ELR (cell line): ENCODE measurements at places on chromosomes 6 and 20.

GRCh38 chr20:8039042-8039441 is 19.5 kb upstream of the TMX4 start:
- DNase-seq, result no peak

DNA sequence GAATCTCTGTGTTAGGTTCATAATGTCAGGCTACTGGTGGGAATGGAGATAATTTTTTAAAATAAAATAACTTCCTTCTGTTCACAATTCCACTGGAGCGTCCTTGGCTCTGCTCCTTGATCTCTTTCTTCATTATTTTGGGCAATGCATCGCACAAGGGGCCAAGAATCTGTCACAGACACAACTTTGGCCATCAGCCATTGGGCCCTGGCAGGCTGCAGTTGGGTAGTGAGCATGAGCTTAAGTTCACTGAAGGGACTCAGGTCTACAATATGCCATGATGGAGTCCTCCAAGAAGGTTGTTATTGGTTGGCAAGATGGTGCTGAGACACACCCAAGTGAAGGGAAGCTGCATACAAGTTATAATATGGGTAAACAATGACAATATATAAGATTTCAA is 40.0 kb downstream of the CYP39A1 start:
- no peak for DNase-seq

GRCh38 chr6:42410861-42411260 is 40.9 kb downstream of the TRERF1 start:
- DNase-seq, result no peak

GRCh38 chr20:25145131-25145530 is 50.4 kb upstream of the ENTPD6 start:
- no peak for DNase-seq

- DNase-seq, result peak; percentile 74
Observed at GRCh38 chr20:10430000-10430466, 4.0 kb downstream of the MKKS start.

GRCh38 chr20:34549291-34549928 is 9.1 kb upstream of the MAP1LC3A start:
- peak; percentile 34 for DNase-seq

- DNase-seq, result no peak
Observed at GRCh38 chr20:44467289-44467883, 8.3 kb upstream of the TTPAL start.

DNA sequence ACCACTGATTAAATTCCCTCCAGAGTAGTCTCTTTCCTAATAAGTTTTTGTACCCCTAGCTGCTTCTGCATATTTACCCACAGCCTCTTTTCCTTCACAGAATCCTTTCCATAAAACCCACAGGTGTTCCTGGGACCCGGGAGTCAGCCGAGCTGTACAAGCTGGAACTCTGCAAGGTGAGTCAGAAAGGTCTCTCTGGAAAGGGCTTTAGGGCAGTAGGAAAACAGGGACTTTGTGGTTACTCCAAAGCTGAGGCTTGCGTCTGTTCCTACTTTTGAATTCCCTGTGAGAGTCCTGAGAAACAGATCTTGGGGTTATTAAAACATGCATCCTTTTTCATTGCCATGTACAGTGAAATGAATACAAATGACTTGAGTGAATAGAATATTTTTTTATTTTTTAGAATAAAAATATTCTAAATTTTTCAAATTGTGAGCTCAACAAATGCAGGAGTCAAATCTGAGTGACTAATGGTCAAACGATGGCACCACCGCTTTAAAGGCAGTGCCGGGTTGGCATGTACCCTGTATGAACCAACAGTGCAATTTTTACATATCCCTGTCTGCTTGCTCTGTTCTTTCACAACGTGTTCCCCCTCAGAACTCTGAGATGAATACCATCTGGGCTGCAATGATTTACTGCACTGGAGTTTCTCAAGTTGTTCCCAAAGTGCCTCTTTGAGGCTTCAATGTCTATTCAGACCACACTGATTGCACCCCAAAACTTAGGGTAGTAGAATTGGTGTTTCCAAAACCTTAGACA is 78.4 kb downstream of the GFRAL start:
- peak; percentile 31 for DNase-seq

DNA sequence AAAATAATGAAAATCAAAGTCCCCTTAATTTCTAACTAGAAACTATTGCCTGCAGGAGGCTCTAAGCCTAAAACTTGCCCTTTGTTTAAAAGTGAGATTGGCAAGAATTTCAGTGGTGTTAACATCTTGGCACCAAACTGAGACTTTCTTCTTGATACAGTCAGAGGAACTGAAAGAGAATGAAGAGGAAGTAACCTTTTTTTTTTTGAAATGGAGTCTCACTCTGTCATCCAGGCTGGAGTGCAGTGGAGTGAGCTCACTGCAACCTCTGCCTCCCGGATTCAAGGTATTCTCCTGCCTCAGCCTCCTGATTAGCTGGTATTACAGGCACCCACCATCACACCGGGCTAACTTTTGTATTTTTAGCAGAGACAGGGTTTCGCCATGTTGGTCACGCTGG is 3.6 kb downstream of the DOP1A start:
- peak; percentile 5 for DNase-seq

DNA sequence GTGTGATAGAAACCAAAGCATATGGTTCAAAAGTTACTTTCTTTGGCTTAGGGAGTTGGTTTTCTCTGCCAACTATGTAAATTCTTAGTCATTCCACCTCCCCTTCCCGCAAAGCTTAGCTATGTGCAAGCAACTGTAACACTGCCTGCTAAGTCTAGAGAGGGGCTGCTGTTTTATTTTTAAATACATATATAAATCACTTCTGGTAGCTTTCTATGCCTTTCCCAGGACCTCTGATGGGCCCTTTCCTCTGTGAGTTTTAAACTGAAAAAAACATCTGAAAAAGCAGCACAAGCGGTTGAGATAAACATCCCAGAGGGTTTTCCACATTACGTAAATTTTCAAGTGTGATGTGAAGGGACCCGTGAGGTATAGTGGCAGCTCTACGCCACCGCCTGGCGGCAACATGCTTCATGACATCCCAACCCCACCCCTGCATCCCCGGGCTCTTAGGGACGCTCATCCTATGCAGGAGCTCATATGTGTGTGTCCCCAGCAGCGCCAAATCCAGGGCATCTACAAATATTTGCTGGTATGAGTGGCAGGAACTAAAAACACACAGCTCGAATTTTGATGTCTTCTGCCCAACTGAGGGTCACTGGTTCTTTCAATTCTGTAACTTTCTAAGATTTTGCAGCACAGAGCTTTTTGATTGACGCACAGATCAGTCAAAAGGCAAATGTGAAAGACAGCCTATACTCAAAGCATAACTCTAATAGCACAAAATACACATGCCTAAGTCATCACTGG is 12.7 kb downstream of the SAYSD1 start:
- DNase-seq, result peak; percentile 50

DNA sequence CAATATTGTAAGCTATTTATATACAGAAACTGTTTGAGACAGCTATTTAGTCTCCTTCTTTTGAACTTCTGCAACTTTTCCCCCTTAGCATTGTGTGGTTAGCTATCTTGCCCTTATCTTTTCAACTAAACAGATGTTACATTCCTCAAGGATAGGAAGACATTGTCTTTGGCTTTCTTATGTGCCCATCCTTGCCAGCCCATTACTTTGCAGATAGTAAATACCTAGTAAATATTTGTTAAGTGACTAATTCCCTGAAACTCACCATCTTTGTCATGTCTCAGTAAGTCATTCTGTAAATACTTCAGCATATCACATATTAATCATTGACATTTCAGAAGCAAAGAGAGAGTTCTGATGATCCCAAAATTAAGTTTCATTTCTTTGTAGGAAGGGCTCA is 69.1 kb upstream of the FLRT3 start:
- DNase-seq, result peak; percentile 56

DNA sequence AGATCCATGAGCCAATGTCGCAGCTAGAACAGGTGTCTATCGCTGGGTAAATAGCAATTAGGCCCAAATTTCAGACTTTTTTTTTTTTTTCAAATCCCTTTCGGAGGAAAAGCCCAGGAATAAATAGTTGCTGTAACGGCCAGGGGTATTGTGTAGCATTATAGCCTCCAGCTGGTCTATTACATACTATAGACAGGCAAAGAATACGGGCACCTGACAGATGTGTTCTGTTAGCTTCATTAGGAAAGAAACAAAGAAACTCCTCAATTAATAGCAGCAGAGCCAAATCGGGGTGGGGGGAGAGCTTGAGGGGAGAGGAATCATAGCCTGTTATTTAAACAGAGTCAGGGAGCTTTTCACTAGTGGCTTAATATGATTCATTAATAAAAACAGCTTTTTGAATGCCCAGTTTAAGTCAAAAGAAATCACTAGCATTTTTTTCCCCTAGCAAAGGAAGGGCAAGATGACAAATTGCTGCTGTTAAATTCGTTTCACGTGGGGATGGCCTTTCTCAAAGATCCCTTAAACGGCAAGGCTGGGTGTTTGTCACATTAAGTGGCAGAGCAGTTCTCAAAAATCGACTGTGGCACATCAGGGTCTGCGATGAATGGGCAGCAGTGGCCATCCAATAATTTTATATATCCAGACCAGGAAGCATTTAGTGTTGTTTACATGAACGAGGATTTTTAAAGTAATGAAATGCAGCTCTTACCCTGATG is 139.4 kb downstream of the ID4 start:
- DNase-seq, result no peak

- DNase-seq, result peak; percentile 56
Observed at GRCh38 chr6:115838763-115839401, 221.8 kb downstream of the FRK start.

DNA sequence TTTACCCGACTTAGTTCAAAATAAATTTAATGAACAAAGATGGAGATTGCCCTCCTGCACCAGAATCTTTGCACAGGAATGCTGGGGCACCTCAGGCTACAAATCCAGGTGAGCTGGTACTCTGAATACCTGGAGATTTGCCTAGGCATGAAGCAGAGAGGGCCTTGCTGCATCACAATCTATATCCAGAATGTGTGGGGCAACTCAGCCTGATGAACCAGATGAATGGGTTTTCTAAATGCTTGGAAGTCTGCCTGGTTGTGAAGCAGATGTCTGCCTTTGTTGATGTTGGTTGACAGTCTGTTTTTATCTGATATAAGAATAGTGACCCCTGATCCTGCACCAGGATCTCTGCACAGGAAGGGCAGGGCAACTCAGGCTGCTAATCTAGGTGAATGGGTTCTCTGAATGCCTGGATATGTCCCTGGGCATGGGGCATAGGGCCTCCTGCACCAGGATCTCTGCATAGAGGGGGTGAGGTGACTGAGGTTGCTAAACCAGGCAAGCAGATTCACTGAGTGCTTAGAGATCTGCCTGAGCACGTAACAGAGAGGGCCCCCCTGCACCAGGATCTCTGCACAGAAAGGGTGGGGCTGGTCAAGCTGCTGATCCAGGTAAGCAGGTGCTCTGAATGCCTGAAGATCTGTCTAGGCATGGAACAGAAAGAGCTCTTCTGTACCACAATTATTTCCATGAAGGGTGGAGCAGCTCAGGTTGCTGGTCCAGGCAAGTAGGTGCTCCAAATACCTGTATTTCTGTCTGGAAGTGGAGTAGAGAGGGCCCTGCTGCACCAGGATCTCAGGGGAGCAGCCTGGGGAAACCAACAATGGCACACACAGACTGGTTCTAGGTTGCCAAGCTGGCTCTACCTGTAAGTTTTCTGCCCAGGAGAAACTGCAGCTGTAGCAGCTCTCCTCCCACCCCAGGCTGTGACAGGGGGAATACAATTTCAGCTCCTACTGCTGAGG is 437.5 kb downstream of the MMUT start:
- DNase-seq, result no peak

DNA sequence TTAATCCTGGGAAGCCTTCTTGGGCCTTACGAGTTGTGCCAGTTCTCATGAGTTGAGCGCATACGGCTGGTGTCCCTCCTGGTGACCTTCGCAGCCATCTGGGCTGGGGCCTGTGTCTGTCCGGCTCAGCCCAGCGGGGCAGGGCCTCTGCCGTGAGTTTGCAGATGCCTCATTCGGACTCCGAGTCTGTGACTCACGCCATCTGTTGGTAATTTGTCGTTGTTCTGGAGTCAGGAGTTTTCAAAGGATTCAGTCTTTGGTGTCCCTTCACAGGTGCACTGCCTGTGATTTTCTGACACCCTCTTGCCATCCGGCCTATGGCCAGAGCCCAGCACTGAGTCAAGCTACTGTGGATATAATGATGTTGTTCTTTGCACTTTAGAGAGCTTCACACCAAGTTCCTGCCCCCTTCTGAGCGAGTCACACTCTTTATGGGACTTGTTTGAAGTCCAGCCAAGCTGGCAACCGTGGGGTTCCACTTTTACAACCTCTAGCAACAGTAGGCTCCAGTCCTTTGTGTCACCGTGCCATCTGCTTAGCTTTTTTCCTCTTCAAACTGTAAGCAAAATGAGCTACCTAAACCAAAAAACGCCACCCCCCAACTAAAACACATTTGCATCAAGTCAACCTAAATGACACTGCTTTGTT is 175.6 kb downstream of the AIG1 start:
- DNase-seq, result peak; percentile 25
